Right cardiac atrium (tissue), 5 donors: ENCODE measurements at places on chromosomes 7 and 10. TPM values are rescaled to one million over a fixed set of nuclear protein-coding genes. Genes with fewer than 3 reads are reported as not detected.

GRCh38 chr7:18283045-18283444, 212.5 kb upstream of the HDAC9 start:
- DNase-seq = no peak

DNA sequence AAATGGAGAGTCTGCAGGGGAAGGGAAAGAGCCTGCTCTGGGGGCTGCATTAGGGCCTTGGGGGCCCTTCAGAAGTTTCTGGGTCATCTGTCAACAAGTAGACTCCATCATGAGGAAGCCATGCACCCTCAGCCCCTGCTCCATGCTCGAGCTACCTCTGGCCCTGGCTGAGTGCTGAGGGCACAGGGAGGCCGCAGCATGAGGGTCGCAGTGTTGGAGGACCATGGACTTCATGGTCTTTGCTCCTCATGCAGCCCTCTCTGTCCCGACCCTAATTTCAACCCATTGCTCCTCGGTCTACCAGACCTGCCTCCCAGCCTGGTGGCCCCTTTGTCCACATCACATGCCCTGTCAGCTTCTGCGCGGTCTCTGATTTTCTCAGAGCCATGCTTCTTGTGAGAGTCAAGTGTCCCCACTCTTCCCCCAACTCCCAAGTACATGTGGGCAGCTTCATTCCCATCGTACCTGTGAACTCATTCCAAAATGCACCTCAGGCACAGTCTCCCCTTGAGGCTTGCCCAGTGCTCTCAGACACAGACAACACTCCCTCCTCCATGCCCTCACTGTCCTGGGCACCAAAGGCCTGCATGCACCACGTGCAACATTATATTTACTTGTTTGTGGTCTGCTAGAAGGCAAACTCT, 14.7 kb downstream of the ZNF488 start:
- no peak for DNase-seq

DNA sequence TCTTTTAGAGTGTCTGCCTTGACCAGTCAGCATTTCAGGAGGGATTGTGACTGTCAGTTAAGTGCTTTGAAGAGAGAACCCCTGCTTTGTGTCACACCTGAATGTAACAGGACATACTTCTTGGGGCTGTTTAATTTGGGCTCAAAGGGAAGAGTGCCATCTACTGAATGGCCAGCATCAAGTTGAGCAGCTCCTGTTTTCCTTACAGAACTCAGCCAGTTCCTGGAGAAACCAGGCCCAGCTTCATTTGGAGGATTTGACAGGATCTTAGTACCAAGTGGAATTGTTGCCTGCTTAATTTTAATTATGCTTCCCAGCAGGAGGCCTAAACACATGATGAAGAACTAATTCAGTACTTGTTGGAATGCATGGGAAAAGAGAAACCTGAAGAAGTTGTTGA, 8.3 kb downstream of the ADD3 start:
- no peak for DNase-seq

DNA sequence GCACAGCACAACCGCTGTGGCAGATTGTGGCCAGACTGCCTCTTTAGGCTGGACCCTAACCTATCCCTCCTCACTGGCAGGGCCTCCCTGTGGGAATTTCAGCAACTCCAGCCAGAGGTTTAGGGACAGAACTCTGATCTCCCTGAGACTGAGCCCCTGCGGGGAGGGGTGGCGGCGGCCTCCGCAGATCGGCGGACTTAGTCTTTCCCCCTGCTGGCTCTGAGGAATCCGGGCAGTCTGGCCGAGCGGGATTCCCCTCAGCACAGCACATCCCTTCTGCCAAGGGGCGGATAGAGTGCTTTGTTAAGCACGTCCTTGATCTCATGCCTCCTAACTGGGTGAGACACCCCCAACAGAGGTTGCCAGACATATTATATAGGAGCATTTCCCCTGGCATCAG, 224.2 kb upstream of the NPY start:
- no peak for DNase-seq

Gene SPDYE8
- total RNA-seq = not detected

DNA sequence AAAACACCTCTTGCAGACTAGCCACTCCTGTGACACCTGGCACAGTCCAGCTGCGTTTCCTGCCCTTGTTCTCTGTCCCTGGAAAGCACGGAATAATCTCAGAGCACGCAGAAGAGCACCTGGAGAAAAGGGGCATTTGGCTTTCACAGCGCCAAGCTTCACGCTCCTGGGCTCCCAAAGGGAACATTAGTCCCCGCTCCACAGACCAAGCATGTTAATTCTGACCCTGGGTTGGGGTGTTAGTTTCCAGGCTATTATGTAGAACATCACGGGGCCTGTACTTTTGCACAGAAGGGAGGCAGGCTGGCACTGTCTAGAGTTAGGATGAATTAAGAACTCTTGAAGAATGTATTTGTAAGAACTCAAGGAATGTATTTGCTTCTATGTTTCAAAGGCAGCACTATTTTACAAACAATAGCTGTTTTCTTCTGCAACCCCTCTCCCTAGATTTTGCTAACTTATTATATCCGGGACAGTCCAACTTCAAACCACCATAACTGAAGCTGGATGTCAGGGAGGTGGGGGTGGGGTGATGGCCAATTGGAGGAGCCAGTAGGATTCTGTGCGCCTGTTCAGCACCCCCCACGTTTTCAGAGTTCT, 62.2 kb upstream of the TRIM8 start:
- DNase-seq = no peak

Gene CLRN3
- not detected for total RNA-seq

DNA sequence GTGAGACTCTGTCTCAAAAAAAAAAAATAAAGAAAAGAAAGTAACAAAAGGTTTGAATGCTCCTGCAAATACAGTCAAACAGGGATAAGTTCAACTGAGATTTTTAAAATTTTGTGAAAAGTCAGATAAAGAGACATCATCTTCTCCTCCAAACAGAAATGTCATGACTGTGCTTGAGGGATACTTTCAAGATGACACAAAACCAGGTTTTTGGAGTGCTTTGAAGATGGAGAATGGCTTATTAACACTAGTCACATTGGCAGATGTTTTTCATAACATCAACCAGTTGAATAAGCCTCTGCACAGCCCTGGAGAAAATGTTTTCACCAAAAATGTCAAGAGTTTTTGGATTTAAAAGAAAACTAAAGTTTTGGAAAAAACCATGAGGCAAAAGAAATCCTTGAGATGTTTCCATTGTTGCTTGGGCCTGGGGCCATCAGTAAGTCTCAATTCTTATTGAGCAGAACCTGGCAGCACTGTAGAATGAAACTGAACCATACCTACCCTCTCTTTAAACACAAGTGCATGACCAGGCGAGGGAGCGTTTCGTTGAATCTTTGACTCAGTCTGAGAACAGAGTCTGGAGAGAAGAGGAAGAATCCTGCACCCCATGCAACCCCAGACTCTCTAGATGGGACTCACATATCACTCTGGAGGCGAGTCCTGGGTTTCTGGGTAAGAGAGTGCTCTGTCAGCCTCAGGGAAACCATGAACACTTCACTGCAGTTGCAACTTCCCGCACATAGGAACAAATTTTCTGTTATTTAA, 37.4 kb upstream of the PRKCQ start:
- no peak for DNase-seq

GRCh38 chr10:67239864-67240497, 314.1 kb downstream of the LRRTM3 start:
- DNase-seq = no peak

DNA sequence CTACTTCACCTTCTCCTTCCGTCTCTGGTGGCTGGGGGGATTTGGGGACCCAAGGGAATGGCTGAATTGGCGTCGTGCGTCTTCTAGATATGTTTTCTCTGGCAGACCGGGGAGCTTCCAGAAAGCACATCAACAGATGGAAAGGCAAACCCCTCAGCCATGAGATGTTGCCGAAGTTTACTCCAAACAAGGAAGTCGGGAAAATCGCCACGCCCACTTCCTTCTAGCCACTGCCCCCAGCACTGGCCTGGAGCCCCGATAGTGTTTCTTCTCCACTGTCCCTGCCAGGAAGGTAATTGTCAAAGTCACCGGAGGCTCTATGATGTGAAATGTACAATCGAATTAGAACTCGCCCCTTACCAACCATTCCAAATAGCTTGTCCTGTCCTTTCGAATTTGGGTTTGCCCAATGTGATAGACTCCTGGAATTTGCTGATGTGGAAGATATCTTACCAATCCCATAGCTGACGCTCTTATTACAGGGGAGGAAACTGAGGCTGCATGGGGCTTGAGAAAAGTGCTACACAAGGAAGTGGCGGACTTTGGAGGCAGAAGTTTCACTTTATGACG, 191.0 kb downstream of the LSM5 start:
- peak; percentile 81 for DNase-seq

- DNase-seq = no peak
Measured at GRCh38 chr10:52447931-52448353, 133.9 kb downstream of the DKK1 start.

DNA sequence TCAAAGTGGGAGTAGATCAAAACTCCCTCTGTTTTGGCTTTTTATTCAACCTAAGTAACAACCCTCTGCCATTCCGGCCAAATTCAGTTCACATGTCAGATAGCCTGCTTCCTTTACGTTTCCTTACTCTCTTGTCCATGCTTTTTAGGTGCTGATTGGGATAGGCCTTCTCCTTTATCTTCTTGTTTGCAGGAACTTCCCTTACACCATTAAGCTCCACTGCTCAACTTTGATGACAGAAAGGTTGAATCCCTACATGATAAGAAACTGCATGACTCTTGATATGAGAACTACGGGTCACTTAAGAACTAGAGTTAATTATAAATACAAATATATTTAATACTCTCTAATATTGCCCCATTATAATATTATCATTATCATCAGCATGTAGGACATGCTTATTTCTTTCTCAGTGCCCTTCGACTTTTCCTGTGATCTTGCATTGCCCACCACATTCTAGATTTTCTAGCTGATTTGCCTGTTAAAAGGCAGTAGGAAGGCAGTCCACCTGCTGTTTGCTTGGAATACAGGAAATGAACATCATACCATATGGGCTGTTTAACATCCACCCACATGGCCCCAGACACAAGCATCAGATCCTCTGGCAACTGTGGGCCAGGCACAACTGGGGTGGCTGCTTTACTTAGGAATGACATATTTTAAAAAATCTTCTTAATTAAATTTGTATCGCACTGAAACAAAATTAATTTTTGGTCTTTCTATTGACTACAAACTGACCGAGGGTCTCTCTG, 59.7 kb upstream of the CCDC6 start:
- DNase-seq = no peak
